Activated T-cell treated with anti-CD3 and anti-CD28 coated beads, Interleukin-2, amount 50 U/mL, for 72 hours (primary cell): ENCODE measurements at places on chromosomes 1 and 21.

DNA sequence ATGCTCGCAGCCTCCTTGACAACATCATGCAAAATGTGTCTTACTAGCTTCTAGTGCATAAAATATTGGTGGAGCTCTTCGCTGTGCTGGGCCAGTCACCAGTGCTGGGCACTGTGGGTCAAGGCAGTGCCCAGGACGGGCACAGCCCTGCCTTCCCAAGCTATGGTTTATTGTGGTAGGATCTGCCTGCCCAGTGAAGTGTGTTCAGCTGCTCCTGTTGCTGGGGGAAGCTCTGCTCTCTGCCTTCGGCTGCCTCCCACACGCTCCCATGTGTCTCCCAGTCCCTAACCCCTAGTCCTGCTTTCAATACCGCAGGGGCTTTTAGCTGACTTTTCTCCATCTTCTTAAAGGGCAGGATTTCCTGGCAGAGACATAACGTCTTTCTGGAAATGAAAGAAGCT lies 15.7 kb downstream of the EPHX1 start:
- no peak for DNase-seq

DNA sequence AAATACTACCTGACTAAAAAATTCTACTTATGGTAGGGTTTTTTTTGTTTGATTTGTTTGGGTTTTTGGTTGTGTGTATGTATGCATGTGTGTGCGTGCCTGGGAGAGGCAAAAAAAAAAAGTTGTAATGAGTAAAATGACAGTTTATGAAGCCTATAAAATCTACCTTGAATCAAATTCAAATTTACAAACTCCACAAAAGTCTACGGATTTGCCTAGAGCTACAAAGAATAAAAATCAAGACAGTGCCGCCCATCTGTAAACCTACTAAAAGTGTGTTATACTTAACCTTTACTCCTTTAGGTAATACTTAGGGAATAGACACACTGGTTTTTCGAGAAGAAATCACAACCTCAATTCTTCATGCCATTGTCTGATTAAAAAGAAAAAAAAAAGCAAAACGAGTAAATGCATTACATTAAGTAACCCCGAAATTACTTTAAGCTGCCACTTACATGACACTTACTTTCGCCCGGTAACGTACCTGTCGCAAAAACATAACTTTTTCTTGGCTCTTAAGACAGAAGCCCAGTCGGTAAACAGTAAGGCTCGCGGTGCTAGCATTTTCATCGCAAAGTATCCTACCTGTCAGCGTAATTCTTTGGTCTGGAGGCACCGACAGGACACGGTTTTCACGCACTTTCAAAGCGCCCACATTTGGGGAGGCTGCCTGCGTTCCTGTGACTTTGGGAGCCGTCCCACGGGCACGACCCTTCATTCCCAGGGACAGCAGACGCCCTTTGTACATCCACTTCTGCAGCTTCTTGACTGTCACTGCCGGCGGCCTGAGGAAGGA lies 951 bp downstream of the SYDE2 start:
- peak; percentile 8 for DNase-seq

- no peak for DNase-seq
These were observed 7.5 kb upstream of the SOX13 start for GRCh38 chr1:204065174-204065985.

DNA sequence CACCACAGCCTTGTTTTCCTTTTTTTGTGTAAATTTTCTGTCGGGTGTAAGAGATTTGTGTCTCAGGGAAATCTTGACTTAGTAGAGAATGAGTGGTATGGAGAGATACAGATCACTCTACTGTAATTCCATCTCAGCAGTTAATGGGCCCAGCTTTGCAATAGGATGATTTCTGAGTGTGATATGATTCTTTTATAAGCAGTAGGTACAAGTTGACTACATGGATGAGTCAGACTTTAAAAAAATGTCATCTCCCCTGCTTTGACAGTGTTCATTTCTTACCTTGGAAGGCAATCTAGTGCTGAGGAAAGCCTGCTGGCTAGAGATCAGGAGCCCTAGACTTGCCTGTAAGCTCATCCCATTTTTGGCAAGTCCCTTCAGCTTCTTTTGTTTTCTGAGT lies 261.9 kb downstream of the RYR2 start:
- no peak for DNase-seq

GRCh38 chr1:183417772-183418491 lies at the start of gene NMNAT2:
Gene NMNAT2 (minus strand): TSS chr1:183418380. CDS start chr1:183418267, 113 bp downstream.
- DNase-seq: no peak
